Stimulated activated CD4-positive, alpha-beta T cell treated with anti-CD3 and anti-CD28 coated beads, Interleukin-4, amount 100 ng/mL, for 1 hour (primary cell): ENCODE measurements at places on chromosomes 6 and 20.

DNA sequence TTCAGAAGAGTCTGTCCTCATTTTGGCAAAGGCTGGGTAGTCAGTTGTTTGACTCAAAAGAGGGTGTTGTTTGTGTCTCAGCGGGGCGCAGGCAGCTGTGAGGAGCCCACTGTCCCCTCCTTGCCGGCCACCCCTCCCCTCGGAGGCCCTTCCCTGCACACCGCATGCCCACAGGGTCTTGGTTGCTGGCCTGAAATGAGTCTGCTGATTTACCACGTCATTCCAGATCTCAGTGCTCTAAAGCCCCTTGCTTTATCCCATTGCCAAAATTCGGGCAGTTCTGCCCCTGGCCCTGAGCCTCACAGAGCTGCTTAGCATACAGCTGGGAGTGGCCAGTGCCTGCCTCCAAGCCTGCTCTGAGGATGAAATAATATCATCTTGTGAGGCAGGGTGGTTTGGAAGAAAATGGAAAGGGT is 220.7 kb downstream of the UST start:
- no peak for DNase-seq

GRCh38 chr6:87690441-87690840 is 11.6 kb downstream of the AKIRIN2 start:
- DNase-seq = no peak

GRCh38 chr6:109998159-109998785 is 20.2 kb downstream of the GPR6 start:
- no peak for DNase-seq

- no peak for DNase-seq
Observed at GRCh38 chr6:68756454-68757375, 121.6 kb downstream of the ADGRB3 start.

- DNase-seq = peak; percentile 82
Observed at GRCh38 chr6:44151348-44152108, 7.1 kb upstream of the CAPN11 start.

GRCh38 chr20:38880952-38881735 is 45.1 kb upstream of the FAM83D start:
- no peak for DNase-seq

GRCh38 chr6:158892266-158892665 is 73.1 kb upstream of the EZR start:
- DNase-seq = no peak

- peak; percentile 20 for DNase-seq
Observed at GRCh38 chr6:8065519-8065911, 1.3 kb upstream of the BLOC1S5 start.

GRCh38 chr6:139349464-139350020 is 24.9 kb downstream of the CITED2 start:
- no peak for DNase-seq

DNA sequence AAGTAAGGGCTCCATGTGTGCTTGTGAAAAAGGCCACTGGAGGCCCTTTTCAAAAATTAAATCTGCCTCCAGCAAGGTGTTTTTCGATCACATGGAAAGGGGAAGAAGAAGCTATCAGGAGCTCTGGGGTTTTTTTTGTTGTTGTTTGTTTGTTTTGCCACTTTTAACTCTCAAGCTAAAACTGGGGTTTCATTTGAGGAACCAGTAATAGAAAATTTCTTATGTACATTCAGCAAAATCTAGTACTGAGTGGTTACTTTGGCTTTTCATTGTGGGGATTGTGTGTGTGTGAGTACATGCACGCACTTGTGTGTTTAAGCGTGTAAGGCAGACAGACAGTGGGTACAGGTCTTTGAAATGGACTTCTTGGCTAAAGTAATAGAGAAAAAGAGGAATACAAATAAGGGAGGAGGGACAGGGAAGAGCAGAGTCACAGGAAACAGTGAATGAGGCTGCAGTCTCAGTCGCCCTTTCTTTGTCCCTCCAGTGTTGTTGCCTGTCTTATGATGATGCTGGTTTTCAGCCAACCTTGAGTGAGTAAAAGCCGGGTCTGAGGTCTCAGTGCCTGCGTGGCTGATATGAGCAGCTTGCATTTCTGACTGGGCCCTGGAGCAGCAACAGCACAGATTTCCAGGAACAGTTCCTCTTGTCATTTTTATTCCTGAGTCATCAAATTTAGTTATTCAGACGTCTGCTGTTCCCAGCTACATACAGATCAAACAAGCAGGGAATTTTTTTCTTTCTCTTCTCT is 26.2 kb downstream of the SLC16A10 start:
- peak; percentile 33 for DNase-seq

- DNase-seq = no peak
Observed at GRCh38 chr6:22467645-22468044, 101.7 kb upstream of the HDGFL1 start.

DNA sequence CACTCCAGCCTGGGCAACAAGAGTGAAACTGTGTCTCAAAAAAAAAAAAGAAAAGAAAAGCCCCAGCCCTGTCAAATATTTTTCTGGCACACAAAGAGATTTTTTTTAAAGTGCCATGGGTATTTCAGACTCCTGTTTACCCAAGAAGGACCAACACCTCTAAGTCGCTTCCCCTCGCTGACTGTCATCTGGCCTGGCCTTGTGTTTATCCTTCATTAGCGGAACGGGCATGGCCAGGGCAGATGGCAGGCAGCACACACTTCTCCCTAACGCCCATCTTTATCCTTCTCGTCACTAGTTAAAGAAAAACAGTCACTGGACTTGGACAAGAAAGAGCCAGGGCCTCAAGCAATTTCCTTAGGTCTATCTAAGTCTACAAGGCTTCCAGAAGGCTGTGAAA is 7.3 kb upstream of the CBFA2T2 start:
- DNase-seq = no peak

GRCh38 chr6:52423971-52424381 is 3.8 kb downstream of the EFHC1 start:
- DNase-seq = no peak

- no peak for DNase-seq
Observed at GRCh38 chr6:34538581-34538980, 17.5 kb downstream of the SPDEF start.

DNA sequence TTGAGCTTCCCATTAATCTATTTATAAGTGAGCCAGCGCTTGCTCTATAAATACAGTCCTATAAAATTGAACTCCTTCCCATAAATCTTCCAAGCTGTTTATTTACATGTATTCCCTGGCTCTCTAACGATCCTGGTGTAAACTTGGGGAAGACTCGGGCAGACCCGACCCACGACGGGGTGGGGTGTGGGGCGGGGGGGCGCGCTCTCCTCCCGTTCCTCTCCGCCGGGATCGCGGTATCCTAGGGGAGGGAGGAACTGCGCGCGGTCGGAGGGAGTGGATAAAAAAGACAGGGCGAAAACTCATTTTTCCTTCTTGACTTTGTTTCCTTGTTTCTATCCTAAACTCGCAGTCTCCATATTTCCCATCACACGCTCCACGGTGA is 31.1 kb downstream of the TFAP2B start:
- DNase-seq = no peak

GRCh38 chr6:20933057-20933788 is 399.0 kb downstream of the CDKAL1 start:
- DNase-seq = no peak

GRCh38 chr6:56713254-56713672 is 70.6 kb upstream of the DST start:
- DNase-seq = no peak

GRCh38 chr20:49919461-49919860 is 4.1 kb upstream of the SPATA2 start:
- DNase-seq = no peak

DNA sequence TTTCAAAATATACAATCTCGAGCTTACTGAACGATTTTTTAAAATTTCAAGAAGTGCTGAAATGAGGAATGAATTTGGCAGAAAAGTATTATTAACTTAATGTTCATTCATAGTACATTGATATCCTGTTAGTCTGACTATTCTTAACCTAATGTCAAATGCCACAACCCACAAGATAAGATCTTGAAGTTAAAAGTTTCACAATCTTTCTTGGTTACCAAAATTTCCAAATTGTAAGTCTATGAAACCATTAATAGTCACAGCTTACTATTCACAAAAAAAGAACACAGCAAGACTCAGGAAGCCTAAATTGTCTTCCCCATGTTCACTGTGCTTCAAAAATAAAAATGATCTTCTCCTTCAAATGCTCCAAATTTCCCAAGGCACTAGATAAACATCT is 71.3 kb downstream of the HACE1 start:
- no peak for DNase-seq

- DNase-seq = no peak
Observed at GRCh38 chr20:24648481-24648880, 179.1 kb downstream of the SYNDIG1 start.

- DNase-seq = no peak
Observed at GRCh38 chr20:63428906-63429575, 43.4 kb downstream of the KCNQ2 start.

DNA sequence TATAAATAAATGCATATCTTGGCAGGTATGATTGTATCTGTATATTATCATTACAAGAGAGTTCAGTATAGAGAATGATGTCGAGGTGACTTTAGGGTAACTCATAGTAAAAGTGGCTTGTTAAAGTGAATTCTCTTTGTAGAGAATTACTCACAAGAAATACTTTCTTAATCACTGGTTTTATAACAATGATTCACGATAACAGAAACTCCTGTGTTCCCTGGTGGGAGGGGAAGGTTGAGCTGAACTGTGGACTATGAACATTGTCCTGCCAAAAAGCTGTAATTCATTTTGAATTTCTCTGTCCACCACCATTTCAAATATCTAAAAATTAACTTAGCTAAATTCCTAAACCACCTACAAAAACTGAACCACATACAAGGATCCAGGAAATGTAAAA is 7.7 kb downstream of the TPMT start:
- no peak for DNase-seq

DNA sequence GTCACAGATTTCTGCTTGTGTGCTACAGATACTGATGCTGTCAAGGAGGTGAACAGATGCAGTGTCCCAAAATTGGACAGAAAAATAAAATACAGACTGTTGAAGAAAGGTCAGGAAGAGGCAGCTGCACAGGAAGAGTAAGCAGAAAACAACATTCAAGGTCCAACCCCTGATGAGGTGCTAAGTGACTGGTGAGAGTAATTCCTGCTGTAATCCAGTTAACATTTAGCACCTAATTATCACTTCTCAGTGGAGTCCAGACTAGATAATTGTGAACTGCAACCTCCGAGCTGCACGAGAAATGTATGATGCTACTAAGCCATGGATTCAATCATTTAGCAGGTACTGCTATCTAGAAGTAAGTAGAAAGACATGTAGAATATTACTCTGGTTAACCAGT is 36.3 kb upstream of the NRSN1 start:
- no peak for DNase-seq

GRCh38 chr6:76533661-76534060 is 461.2 kb upstream of the IMPG1 start:
- no peak for DNase-seq

GRCh38 chr20:4682682-4683081 is 39.0 kb upstream of the PRND start:
- DNase-seq = no peak

- DNase-seq = no peak
Observed at GRCh38 chr20:47343007-47343472, 13.5 kb downstream of the ZMYND8 start.

DNA sequence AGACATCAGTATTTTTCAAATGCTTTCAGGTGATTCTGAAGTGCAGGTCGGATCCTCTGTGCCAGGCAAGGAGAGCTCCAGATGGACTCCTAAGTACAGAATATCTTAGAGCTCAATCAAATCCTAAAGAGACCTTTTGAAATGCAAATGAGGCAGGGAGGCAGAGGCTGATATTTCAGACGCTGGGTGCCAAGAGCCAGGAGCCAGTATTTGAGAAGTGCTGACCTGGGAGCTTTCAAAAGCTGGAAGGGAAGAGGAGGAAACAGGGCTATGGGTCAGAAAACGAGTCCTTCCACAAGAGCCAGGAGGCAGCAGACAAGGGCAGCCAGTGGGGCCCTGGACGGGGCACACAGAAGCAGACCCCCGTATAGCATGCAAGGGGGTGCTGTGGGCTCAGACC is 46.1 kb upstream of the DSN1 start:
- DNase-seq = no peak

DNA sequence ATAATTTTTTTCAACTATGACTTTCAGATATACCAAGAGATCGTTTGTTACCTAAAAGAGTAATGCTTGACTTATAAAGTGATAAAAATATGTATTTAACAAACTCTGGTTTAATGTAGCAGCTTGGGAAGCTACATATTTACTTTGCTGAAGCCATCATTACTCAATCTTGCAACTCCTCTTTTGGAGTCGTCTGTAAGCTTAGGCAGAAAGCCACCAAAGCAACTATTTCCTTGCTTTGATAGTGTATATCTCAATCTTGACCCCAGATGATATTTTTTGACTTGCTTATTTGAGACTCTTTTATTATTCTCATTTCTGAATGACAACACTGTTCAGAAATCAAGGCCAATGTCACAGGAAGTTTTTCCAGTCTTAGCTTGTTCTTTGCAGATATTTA is 183.0 kb downstream of the SAMD5 start:
- DNase-seq = no peak

GRCh38 chr6:113591896-113592827 is 265.0 kb upstream of the MARCKS start:
- no peak for DNase-seq

- peak; percentile 26 for DNase-seq
Observed at GRCh38 chr6:32622545-32623401, 14.4 kb upstream of the HLA-DQA1 start.

GRCh38 chr20:57461726-57462125 is 63.2 kb downstream of the CTCFL start:
- no peak for DNase-seq

DNA sequence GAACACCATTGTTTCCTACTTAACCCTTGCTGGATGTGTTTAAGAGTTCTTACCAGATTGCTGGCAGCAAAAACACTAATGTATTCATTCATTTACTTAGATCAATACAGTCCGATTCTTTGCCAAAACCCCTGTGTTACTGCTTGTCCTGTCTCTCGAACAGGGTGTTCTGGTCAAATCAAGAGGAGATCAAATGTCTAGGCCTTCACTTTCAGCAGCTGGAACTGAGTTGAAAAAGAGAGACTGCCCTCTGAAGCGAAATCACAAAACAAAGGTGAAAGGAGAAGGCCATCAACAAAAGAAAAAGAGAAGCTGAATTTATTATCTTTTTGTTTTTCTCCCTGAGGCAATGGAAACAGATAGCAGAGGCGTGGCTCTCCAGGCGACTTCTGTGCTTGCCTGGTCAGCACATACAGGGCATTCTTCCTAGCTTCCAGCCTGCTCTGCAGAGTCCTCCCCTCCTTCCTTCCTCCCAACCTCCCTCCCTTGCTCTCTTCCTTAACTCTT is 44.1 kb upstream of the GCM1 start:
- DNase-seq = no peak

DNA sequence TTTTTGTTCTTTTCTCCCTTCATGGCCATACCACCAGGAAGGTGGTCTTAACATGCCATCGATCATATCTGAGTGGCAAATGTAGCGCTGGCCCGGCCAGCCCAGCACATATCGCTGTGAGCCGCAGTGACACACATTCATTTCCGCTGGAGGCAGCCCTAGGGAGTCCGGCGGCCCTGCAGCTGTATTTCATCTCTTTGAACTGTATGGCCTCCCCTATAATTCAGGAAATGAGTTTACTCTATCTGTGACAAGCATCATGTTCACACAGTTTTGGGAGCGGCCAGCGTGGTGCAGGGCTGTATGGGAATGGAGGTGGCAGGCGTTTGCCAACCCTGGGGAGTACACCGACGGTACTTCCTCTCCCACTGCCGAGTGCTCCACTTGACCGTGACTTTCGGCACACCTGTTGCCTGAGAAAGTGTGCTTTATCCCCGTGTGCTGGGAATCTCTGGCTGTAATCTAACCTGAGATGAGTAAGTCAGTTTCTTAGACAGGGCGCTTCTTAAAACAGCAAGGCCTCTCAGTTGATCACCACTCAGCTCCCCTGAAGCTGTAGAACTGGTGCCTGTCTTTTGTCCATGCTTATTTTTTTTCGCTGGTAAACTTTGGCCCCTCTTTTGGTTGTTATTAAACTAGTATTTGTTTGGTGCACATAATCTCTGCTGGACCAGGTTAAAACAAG is 257.1 kb upstream of the TAB2 start:
- DNase-seq = peak; percentile 40
